ENCODE measurements at places on chromosomes 13 and 19. TPM values are rescaled to one million over a fixed set of nuclear protein-coding genes. Genes with fewer than 3 reads are reported as not detected.
A peak's percentile ranks its signal among the peaks of the same experiment; 100 is the strongest.

DNA sequence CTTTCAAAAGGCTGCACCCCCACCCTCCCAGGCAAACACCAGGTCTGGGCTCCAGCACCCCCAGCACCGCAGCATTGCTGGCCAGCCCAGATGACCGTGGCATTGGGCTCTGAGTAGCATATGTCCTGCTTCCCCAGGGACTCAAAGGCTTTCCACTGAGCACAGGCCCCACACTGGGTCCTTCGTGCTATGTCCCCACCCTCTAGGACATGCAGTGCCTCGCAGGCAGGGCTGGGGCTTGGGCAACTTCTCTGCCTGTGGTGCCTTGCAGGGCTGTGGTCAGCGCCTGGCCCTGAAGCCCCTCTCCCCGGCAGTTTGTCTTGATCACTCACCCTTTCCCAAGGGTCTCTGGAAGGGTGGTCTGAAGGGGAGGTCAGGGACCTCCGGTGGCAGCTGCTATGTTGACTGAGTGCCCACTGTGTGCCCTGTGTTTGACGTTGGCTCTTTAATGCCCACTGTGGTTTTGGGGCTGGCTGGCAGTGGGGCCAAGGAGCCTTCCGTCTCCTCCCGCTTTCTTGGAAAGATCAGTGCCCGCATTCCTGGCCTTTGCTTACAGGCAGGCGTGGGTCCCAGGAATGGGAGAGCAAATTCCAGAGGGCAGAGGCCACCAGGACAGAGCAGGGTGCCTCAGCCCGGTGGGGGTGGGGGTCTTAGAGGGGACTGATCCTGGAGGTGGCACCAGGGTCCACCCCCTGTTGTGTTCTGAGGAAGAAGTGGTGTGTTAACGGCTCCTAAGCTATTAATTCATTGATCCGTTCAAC is 20.3 kb upstream of the CRTC1 start:
- peak overlapping the region; percentile 74 for H3K27ac ChIP-seq
- H3K4me1 ChIP-seq: peaks cover 76% of the 10 kb centered on the region
- H3K27me3 ChIP-seq: no peaks in the 10 kb centered on the region
- DNase-seq: no peak
- H3K36me3 ChIP-seq: peaks cover 13% of the 10 kb centered on the region

DNA sequence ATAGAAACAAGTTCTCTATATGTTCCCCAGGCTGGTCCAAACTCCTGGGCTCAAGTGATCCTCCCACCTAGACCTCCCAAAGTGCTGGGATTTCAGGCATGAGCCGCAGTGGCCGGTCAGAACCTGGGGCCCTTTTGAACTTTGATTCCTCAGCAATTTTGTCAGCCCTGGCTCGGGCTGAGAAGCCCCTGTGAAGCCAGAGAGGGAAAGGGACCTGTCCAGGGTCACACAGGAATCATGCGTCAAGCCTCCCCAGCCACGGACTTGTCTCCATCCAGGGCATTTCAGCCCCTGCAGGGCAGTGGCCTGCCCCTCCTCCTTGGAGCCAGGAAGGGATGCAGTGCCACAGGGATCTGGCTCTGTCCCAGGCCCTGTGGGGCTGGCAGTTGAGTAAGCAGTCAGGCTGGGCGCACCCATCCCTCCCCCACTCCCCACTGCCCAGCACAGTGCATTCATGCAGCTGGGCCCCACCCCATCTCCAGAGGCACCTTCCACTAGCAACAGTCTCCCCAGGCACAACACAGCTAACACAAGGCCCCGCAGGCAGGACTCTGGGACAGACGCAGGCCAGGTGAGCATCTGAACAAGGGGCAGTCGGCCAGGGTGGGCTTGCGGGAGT is at the start of gene CAPS:
CAPS (plus strand) TSS at position 516 of the 619 bp plus-strand sequence. CDS start 153 bp downstream, outside the sequence.
- no peaks in the 10 kb centered on the region for H3K4me1 ChIP-seq
- DNase-seq: no peak
- H3K27ac ChIP-seq: no peak within 1 kb of the TSS
- no peak within 1 kb of the TSS for H3K4me3 ChIP-seq
- peaks cover 44% of the 10 kb centered on the region for H3K36me3 ChIP-seq
- H3K27me3 ChIP-seq: no peaks in the 10 kb centered on the region

- peaks cover 21% of the 10 kb centered on the region for H3K36me3 ChIP-seq
- DNase-seq: no peak
- peak overlapping the region; percentile 99 for H3K27ac ChIP-seq
- H3K4me3 ChIP-seq: peak overlapping the region; percentile 87
These were observed 5.2 kb downstream of the ITPKC start for GRCh38 chr19:40721936-40722661.

- peaks cover 4% of the 10 kb centered on the region for H3K4me1 ChIP-seq
- DNase-seq: no peak
- no peak overlapping the region for H3K4me3 ChIP-seq
- no peaks in the 10 kb centered on the region for H3K27me3 ChIP-seq
These were observed 85.5 kb downstream of the ZNF429 start for GRCh38 chr19:21590867-21591266.

- no peaks in the 10 kb centered on the region for H3K4me1 ChIP-seq
- no peaks in the 10 kb centered on the region for H3K27me3 ChIP-seq
- H3K36me3 ChIP-seq: no peaks in the 10 kb centered on the region
- no peak for DNase-seq
- H3K27ac ChIP-seq: no peak overlapping the region
These were observed 155.3 kb upstream of the ZNF507 start for GRCh38 chr19:32189956-32190706.

The ADPRHL1 gene
- 12.6 TPM for total RNA-seq

The CELF5 gene
- not detected for total RNA-seq

- no peak overlapping the region for H3K27ac ChIP-seq
- no peak for DNase-seq
- H3K36me3 ChIP-seq: no peaks in the 10 kb centered on the region
- no peaks in the 10 kb centered on the region for H3K27me3 ChIP-seq
- H3K4me3 ChIP-seq: no peak overlapping the region
These were observed 178.6 kb downstream of the RBM26 start for GRCh38 chr13:79227418-79227817.

DNA sequence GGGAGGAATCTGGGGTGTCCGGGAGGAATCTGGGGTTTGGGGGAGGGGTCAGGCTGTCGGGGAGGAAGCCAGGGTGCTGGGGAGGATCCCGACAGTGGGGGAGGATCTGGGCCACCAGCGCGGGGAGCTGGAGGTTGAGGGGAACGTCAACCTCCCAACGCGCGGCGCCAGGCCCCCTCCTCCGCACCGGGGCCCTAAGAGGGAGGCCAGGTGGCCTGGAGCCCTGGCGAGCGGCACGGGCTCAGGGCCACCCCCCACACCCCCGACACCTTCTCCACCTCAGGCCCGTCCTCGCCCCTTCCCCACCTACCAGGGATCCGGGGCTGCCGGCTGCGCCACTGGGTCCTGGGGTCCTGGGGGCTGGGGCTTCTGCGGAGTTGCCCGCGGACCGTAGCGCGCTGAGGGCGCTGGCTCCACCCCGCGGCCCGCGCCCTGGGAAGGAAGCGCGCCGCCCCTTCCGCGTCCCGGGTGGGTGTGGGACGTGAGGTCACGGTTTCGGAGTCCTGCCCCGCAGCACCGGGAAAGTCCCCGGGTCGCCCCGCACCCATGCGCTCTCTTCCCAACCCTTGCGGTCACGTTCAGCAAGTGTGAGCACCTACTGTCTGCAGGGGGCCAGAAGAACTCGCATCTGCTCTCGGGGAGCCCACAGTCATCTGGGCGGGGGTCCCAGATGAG is at the start of gene TICAM1:
TICAM1 (minus strand) TSS at position 409 of the 675 bp plus-strand sequence. CDS start 13,335 bp downstream, outside the sequence.
- H3K36me3 ChIP-seq: no peaks in the 10 kb centered on the region
- no peaks in the 10 kb centered on the region for H3K27me3 ChIP-seq
- DNase-seq: no peak
- H3K4me3 ChIP-seq: peak within 1 kb of the TSS; percentile 93
- peaks cover 18% of the 10 kb centered on the region for H3K4me1 ChIP-seq
- peak within 1 kb of the TSS; percentile 94 for H3K27ac ChIP-seq

- H3K36me3 ChIP-seq: no peaks in the 10 kb centered on the region
- H3K4me3 ChIP-seq: no peak overlapping the region
- DNase-seq: no peak
- H3K27ac ChIP-seq: no peak overlapping the region
- H3K4me1 ChIP-seq: no peaks in the 10 kb centered on the region
These were observed 15.8 kb downstream of the CFAP97D2 start for GRCh38 chr13:114194853-114195252.

The PLPPR2 gene
- 69.7 TPM for total RNA-seq
